ENCODE measurements at places on chromosomes 3 and 15. TPM values are rescaled to one million over a fixed set of nuclear protein-coding genes. Genes with fewer than 3 reads are reported as not detected.

Gene TMEM202
- not detected for total RNA-seq

Gene ROPN1
- total RNA-seq: not detected

Gene SH2D7
- not detected for total RNA-seq

Gene IFT122
- total RNA-seq: 31.8 TPM

Gene PLA2G4D
- not detected for total RNA-seq

Gene XCR1
- not detected for total RNA-seq

Gene EXD1
- 0.41 TPM for total RNA-seq

Gene CNTN6
- total RNA-seq: 2.2 TPM

Measured in neural progenitor cell (in vitro differentiated cells).